NCI-H2107 (cell line): ENCODE measurements at places on chromosomes 2 and 18.

GRCh38 chr2:219641390-219642068 is 14.1 kb downstream of the SLC4A3 start:
- DNase-seq: no peak

DNA sequence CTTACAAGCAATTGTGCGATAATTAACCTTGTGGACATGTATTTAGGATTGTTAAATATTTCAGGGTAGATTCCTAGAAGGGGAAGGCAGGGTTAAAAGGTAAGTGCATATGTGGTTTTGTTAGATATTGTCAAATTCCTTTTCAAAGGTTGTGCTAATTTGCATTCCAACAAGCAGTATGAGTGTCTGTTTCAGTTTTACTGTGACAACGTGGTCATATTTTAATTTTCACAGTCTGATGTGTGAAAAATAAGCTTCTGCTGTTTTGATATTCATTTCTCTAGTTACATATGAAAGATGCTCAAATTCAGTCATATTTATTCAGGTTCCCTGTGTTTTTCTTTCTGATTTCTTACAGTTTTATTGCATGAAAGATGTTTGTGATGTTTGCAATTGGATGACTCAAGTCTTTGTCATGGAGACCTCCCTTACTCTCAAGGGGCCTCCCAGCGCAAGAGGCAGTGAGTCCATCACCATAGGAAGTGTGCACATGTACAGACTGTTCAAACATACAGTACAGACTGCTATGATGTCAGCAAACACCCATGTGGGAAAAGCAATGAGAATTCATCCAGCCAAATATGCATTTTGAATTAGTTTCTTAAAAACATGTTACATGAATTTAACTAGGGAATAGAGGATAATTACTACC is 310.8 kb downstream of the GALR1 start:
- DNase-seq: no peak

DNA sequence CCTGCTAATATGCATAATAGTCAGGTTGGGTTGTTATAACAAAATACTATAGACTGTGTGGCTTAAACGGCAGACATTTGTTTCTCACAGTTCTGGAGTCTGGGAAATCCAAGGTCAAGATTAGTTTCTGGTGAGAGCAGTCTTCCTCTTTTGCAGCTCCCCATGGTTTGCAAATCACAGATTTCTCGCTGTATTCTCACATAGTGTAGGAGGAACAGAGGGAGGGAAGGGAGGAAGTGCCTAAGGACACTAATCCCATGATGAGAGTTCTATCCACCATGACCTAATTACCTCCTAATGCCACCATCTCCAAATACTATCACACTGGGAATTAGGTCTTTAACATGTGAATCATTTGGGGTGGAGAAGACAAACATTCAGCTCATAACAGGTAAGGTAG is 20.1 kb upstream of the PTH2R start:
- DNase-seq: no peak

GRCh38 chr2:226180281-226180884 is 619.2 kb downstream of the IRS1 start:
- no peak for DNase-seq

GRCh38 chr18:432791-433190 is 67.7 kb downstream of the COLEC12 start:
- no peak for DNase-seq

DNA sequence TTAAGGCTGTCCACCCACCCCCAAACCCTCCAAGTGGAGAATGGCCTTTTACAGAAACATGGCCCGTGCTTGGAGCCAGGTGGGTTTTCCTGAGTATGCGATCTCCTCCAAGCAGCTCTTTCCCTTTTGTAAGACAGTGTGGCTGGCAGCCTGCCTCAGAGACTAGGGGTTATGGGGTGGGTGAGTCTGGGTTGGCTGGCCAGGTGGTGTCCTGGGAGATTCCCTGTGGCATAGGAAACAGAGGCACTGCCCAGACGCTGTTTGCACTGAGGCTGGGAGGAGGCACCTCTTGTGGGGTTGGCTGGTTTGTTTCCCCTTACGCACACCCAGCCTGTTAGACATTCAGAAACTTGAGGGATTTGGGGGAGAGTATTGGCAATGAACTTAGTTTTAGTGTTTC is 82.3 kb upstream of the MCFD2 start:
- no peak for DNase-seq

- DNase-seq: no peak
Measured at GRCh38 chr2:54691445-54692135, 31.9 kb upstream of the EML6 start.

- DNase-seq: no peak
Measured at GRCh38 chr2:227739351-227739750, 6.3 kb upstream of the SCYGR8 start.

- no peak for DNase-seq
Measured at GRCh38 chr18:77708826-77709506, 459.3 kb downstream of the GALR1 start.

GRCh38 chr2:159795841-159796690 is 1.9 kb downstream of the CD302 start:
- no peak for DNase-seq

- DNase-seq: no peak
Measured at GRCh38 chr2:187157046-187157445, 291.0 kb downstream of the CALCRL start.

- no peak for DNase-seq
Measured at GRCh38 chr2:28624436-28624792, 127.2 kb upstream of the PPP1CB start.

DNA sequence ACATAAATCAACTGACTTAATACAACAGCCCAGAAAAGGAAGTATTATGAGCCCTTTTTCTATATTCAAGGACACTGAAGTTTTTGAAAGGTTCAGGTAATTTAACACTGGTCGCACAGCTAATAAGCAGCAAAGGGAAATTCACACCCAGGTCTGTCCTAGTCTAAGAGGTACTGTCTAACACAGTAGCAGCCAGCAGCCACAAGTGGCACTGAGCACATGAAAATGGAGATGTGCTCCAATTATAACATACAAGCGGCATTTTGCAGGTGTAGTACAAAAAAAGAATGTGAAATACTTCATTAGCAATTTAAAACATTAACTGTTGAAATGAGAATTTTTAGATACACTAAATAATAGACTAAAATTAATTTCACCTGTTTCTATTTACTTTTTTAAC is 23.4 kb downstream of the SPRED2 start:
- no peak for DNase-seq

GRCh38 chr18:61791031-61791430 is 101.8 kb downstream of the RNF152 start:
- no peak for DNase-seq

DNA sequence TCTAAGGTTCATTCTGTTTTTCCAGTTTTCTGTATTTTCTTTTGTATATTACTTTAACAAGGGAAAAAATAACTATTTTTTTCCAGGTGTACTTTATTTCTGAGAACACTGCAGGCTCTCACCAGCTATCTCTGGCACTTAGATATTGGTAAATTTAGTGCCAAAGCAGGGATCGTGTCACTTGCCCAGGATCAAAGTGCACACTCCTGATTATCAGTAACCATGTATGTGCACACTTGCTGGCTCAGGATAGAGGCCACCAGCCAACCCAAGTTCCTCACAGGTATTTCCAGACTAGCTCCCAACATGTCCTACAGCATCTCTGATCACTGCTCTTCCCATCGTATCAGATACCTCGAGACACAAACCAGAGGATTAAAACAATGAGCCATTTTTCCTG is 5.8 kb upstream of the FZD5 start:
- DNase-seq: no peak

GRCh38 chr18:10252952-10253705 is 201.3 kb upstream of the APCDD1 start:
- DNase-seq: no peak

DNA sequence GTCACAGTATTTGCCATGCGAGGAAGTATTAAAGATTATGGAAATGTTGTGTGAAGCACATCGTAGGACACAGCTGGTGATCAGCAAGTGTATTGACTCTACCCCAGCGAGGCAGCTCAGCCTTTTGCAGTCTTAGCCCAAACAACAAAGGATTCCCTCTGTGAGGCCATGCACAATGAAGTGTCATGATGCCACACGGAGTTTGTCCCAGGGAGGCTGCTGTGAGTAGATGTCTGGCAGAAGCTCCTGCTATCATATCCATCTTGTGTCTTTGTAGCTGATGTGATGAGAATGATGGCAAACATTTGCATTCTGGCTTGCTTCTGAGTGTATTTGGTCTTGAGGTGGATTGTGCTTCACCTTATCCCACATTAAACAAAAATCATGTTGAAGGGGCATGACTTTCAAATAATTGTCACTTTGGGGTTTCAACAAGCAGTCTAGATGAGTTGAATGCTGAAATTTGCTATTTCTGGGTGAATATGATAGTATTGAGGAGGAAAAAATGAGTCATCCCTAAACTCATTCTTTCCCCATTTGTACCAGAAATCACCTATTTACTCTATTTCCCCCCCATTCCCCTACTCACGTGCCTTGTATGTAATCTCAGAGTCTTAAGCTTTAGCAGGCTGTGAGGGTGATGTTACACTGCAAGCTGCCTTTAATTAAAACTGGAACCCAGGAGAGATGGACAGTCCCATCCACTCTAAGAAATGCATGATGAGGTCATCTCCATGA is 273.5 kb downstream of the RNF144A start:
- no peak for DNase-seq

DNA sequence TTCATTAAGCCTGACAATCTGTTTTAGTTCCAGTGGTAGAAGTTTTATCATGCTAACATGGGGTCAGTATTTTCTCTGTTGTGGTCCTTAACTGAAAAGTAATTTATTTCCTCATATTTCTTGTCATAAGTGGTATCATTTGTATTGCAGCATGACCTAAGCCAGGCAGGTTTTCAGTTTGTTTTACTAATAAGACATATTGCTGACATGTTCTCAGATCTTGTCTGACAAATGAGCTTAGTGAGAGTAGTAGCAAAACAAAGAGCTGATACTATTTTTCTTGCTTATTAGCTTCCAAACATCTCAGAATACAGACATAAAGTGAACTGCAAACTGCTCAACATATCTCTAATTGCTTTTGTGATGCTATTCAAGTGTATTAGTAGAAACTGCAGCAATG is 293.6 kb downstream of the DSEL start:
- no peak for DNase-seq

DNA sequence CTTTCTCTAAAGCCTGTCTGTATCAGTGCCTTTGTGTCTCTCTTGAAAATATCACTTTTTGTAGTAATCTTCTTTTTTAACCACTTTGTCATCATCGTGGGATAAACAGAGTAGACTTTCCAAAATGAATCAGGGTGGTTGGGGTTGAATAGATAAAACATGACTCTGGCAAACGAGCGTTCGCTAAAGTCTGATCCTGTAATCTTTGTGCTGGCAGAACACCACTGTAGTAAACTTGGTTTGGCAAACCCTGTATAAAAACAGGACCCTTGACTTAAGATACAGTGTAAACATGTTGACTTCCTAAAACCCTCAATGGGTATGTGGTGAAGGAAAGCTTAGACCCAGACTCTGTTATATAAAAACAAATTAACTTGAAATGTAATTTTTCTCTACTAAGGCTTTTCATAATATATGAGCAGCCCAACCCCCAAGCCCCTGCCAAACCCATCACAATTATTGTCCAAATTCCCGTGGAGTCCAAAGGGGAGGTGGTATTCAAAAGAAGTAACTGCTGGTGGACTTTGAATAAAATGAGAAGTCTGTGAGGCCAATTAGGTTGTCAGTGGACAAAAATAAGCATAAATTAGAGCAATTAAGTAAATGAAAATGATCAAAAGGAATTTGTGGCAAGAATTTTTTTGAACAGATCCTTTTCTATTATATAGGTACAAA is 52.2 kb downstream of the COLEC12 start:
- DNase-seq: no peak

DNA sequence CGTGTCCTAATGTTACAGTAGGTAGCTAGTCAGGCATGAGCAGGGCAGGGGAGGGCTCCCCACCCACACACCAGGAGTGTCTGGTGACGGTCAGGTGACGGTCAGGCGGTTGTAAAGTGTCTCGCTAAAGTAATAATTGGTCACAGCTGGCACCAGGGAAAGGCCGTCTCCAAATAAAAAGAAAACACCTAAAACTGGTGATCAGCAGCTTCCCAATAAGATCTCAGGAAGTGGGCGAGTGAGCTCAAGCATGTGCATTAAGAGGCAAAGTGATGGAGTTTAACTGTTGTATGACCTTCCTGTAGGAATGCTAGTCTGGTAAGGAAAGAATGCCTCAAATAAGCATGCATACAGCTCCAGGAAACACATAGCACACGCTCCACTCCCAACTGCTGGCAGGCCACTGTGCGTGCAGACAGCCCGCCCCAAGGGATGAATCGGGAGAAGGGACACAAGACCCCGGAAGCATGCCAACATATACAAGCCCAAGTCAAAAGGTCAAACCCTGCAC is 177.1 kb downstream of the RNF144A start:
- no peak for DNase-seq

DNA sequence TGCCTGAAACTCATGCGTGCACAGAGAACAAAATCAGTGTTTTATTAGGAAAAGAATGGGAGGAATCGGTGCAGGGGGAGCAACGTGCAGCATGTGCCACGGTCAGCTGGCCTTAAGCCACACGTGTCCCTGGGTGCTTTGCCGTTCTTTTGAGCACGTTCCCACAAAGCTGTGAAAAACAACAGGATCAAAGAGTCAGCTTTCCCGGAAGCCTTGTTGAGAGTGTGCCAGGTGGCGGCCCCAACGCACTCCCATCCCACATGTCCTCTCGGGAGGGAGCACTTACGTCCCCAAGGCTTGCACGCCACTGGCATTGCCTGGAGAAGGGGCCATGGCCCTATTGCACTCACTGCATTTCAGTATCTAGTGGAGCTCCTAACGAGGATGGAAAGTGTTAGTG is 511.2 kb downstream of the EIPR1 start:
- no peak for DNase-seq

- no peak for DNase-seq
Measured at GRCh38 chr2:98903064-98903355, 33.0 kb downstream of the CRACDL start.

DNA sequence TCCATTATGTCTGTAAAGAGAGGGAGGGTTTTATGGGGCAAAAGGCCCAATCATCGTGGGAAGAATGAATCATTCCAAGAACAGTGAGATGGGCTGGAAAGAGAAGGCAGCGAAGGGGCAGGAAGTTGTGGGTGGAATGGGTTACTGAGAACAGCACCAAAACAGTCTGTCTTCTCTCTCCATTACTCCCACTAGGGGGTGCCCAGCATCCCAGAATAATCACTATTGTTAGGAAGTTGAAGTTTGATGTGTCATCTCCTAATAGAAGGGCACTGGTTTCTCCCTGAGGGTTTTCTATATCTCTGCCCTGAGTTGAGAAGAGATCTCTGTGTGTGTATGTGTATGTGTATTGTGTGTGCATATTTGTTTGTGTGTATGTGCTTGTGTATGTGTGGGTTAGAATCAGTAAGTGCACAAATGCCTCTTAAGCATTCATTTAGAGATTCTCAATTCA is 76.6 kb upstream of the MAP4K3 start:
- no peak for DNase-seq

DNA sequence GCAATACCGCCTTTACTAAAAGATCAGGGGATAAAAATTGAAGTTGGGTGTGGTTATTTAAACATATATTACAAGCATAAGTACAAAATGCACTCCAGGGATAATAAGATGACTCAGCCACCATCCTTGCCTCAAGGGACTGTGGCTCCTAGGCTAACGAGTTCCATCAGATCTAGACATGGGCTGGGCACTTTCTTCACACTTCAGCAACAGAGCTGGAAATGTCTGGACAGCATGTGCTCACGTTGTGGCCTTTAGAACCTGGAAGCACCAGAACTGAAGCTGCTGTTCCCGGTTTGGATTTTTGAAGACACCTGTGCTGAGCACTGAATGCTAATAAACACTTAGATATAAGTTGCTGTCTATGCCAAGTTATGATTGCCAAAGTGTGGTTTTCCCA is 384.2 kb upstream of the SALL3 start:
- DNase-seq: no peak
